ENCODE measurements at places on chromosomes 6 and 20.
A peak's percentile ranks its signal among the peaks of the same experiment; 100 is the strongest.

- DNase-seq: no peak
Observed at GRCh38 chr6:133749427-133749826, 139.5 kb upstream of the TCF21 start.

- no peak for DNase-seq
Observed at GRCh38 chr6:113809826-113810225, 47.3 kb upstream of the MARCKS start.

DNA sequence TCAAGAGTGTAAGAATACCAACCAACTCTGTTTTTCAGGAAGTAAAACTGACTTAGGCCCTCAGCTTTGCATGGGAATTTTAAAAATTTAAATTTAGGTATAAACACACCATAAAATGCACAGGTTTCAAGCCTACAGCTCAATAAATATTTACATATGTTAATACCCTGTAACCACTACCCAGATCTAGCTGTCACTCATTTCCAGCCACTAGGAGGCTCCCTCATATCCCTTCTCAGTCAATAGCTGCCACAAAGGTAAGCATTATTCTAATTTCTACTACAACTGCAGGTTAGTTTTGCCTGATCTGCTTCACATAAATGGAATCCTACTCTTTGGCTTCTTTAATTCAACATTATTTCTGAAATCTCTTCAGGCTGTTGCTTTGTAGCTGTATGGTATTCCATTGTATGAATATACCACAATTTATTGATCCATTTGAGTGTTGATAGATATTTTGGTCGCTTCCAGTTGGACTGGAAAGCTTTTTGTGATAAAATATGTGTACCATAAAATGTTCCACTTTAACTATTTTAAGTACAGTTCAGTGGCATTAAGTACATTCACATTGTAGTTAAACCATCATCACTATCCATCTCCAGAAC, 32.5 kb upstream of the MEI4 start:
- DNase-seq: no peak

GRCh38 chr20:51661609-51662178, 106.5 kb downstream of the ATP9A start:
- no peak for DNase-seq

- DNase-seq: no peak
Observed at GRCh38 chr20:59120919-59121318, 42.7 kb upstream of the ZNF831 start.

DNA sequence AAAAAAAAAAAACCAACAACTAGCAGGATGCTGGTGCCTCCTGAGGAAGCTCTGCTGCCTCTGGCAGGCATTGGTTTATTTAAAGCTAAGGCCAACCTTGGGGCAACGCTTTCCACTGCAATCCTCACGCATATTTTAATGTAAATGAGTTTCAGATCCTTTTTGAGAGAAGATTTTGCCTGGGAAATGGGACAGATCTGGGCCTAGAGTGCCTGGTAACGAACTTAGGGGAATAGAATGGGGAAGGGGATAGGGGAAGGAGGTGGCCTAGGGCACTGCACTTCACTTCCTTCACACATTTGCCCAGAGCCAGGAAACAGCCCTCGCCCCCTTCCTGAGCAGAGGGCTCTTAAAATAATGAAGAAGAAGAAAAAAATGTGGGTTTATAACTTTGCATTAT, 132.7 kb upstream of the TMEM170B start:
- DNase-seq: no peak

GRCh38 chr6:52016915-52017748, 70.3 kb downstream of the PKHD1 start:
- no peak for DNase-seq

- DNase-seq: no peak
Observed at GRCh38 chr6:23533311-23533710, 592.7 kb upstream of the NRSN1 start.

GRCh38 chr6:129641344-129641743, 68.6 kb downstream of the ARHGAP18 start:
- no peak for DNase-seq

DNA sequence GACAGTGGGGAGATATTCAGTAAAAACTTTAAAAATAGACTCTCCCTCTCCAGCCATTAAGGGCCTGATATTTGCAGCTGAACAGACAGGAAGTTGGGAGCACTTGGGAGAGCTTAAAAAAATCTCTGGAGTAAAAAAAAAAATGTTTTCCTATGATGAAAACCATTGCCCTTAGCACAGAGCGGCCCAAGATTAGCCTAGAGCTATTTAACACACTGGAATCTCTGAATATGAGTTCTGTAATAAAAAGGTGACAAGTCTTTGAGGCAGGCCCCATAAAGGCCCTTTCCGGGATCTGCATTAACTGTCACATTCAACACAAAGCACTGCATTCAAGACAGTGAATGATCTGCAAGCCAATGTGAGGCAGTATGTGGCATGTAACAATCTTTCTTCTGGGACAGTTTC, 393.7 kb downstream of the ZFAND3 start:
- DNase-seq: no peak

DNA sequence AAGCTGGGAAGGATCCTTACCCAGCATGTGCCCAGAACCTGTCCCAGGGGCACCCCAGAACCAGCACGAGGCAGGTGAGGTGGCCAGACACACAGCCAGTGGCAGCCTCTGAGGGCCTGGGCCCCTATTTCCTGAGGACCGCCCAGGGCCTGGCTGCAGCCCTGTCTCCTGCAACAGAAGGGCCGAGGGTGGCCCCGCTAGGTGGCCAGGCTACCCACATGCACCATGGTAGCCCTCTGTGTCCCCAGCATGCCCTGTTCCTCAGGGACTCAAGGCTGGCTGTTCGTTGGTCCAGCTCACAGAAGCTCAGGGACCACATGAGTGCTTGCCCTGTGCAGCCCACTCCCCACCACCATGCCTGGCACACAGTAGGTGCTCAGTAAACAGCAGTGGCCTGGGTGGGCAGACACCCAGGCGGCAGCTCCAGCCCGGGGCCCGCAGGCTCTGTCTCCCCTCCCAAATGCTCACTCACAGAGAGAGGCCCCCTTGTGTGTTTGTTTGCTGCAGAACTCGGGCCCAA, 8.2 kb downstream of the HRH3 start:
- DNase-seq: no peak

DNA sequence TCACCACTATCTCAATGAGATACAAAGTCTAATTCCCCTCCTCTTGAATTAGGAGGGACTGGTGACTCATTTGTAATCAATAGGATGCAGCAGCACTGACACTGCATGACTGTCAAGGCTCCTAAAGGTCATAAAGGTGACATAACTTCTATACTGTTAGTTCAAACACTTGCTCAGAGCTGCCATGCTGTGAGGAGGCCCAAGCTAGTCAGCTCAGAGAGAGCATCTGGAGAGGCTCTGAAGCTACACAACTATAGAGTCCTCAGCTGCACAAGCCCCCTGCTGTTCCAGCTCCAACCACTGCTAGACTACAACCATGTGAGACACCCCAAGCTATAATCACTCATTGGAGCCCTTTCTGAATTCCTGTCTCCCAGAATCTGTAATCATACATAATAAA, 17.0 kb upstream of the HEY2 start:
- peak; percentile 27 for DNase-seq

- DNase-seq: no peak
Observed at GRCh38 chr6:35754452-35755277, 17.8 kb downstream of the ARMC12 start.

- DNase-seq: no peak
Observed at GRCh38 chr6:166745801-166746668, 119.0 kb upstream of the RPS6KA2 start.

- no peak for DNase-seq
Observed at GRCh38 chr6:46325561-46326530, 155.1 kb upstream of the ENPP5 start.

DNA sequence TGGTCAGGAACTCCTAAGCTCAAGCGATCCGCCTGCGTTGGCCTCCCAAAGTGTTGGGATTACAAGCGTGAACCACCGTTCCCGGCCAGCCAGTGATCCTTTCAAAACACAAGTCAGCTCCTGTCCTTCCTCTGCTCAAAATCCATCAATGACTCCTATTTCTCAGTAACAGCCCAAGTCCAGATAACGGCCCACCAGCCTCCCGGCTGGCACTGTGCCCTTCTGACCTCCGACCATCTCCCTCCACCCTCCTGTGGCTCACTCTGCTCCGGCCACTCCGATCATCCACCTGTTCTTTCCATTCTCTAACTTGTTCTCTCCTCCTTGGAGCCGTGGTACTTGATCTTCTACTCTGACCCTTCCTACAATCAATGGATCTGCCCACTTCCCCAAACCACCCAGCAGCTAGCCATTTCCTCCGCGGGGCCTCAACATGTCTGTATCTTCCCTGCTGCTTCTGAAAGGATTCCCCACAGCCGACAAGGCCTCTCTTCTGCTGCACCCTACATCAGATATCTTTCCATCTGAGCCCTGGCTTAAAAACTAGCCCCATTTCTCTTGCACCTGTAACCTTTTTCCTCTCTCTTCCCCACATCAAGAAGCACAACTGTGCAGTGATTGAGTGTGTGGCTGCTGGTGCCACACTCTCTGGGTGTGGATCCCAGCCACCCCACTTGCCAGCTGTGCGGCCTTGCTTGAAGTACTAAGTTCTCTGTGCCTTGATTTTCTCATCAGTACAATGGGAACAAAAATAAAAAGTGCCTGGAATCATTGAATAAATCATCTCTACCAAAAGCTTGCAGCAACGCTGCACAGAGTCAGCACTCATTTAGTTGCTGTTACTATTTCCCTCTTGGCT, 6.1 kb upstream of the ZMYND8 start:
- DNase-seq: no peak

- DNase-seq: no peak
Observed at GRCh38 chr6:166764473-166765233, 137.6 kb upstream of the RPS6KA2 start.

DNA sequence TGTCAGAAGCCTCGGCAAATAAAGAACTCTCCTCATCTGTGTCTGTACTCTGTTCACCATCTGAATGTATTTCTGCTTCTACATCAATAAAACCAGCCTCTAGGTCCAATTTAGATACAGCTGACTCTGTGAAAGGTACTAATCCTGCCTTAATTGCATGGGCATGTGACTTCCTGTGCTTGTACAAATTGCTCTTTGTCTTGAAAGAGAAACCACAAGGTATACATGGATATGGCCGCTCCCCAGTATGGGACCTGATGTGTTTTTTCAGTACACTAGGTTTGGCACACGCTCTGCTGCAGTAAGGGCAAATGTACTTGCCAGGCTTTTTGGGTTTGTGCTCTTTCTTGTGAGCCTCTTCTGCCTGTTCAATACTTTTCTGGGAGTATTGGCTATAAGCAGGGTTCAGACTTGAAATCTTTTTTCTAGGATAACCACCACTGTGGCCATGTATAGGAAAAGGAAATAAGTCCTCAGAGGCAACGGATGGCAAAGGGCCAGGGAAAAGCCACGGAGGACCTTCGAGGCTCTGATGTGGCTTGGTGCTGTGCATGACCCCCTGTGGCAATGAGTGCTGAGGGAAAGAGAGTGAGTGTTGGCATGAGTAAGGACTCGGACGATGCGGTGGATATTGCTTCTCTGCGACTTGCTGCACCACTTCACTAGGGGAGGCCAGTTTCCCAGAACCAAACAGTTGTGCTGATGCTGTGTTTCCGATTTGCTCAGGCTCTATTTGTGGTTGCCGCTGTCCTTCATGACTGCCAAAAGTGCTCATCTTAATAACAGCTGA, 170.9 kb downstream of the HIVEP2 start:
- DNase-seq: no peak

- no peak for DNase-seq
Observed at GRCh38 chr6:31163922-31164321, 5.5 kb downstream of the TCF19 start.

- no peak for DNase-seq
Observed at GRCh38 chr20:34941226-34941625, 14.4 kb downstream of the GSS start.

- no peak for DNase-seq
Observed at GRCh38 chr6:56532766-56533551, 109.7 kb downstream of the DST start.

GRCh38 chr6:144008120-144008811, at the start of gene PLAGL1:
PLAGL1 (minus strand) TSS chr6:144008259; CDS start chr6:143948136, 60,123 bp downstream.
- no peak for DNase-seq

DNA sequence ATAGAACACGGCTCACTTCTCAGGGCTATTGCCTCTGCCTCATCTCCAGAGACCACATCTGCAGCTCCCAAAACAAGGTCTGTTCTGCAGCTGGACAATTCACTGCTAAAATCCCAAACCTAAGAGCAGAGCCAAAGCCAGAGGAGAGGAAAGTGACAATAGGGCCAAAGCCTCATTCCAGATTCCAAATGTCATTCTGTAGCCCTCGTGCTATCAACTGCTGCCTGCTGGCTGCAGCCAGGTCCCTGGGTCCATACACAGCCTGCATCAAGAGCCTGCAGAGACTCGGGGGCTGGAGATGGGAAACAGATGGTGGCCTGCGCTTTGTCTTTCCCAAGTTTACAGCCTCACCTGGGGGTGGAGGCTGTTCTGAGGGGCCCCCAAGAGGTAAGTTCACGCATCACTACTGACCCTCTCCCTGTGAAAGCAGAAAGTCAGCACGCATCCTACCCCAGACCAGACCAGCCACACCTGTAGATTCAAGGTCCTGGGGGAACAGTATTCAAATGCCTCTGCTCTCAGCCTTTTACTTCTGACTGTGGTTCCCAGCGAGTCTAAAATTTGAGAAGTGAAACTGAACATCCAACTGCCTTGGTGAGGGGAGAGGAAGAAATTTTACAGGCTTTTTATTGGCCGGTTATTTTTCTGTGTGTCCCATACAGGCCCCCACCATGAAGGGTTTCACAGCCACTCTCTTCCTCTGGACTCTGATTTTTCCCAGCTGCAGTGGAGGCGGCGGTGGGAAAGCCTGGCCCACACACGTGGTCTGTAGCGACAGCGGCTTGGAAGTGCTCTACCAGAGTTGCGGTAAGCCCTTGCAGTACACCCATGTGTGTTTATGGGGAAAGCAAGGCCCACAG, at the start of gene LY86:
TSS of gene LY86 (plus strand) at position 657 of the 860 bp plus-strand sequence. CDS start at position 672, 15 bp downstream.
- no peak for DNase-seq

GRCh38 chr6:841569-841968, 148.6 kb upstream of the EXOC2 start:
- DNase-seq: no peak

GRCh38 chr6:55399351-55399750, 72.1 kb downstream of the GFRAL start:
- DNase-seq: no peak

GRCh38 chr6:122530440-122531046, 58.9 kb upstream of the SERINC1 start:
- peak; percentile 55 for DNase-seq

GRCh38 chr20:33836277-33836676, 25.1 kb downstream of the CHMP4B start:
- no peak for DNase-seq

GRCh38 chr6:34067814-34068213, 78.1 kb downstream of the GRM4 start:
- peak; percentile 53 for DNase-seq

GRCh38 chr20:61708891-61709290, 356.8 kb downstream of the TAF4 start:
- no peak for DNase-seq

- no peak for DNase-seq
Observed at GRCh38 chr20:20743511-20744169, 31.2 kb upstream of the RALGAPA2 start.

DNA sequence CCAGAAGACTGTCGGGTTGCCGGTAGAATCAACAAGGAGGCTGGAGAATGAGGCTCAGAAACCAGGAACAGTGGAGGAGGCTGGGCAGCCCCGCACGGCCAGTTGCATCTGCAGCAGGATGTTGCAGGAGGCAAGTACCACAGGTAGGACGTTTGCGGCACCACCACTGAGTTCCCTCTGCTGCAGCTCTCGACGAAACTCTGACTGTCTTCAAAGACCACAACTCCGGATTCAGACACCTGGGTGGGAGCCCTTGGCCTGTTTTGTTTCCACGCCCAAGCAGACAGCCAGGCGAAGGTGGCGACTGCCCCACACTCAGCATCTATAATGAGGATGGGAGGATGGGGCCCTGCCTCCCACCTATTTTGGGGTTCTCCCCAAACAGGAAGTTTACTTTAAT, 218.2 kb downstream of the ZDHHC14 start:
- no peak for DNase-seq

GRCh38 chr6:49565855-49566254, 15.4 kb downstream of the C6orf141 start:
- DNase-seq: no peak
